ENCODE measurements at places on chromosomes 7 and 10. TPM values are rescaled to one million over a fixed set of nuclear protein-coding genes. Genes with fewer than 3 reads are reported as not detected.

DNA sequence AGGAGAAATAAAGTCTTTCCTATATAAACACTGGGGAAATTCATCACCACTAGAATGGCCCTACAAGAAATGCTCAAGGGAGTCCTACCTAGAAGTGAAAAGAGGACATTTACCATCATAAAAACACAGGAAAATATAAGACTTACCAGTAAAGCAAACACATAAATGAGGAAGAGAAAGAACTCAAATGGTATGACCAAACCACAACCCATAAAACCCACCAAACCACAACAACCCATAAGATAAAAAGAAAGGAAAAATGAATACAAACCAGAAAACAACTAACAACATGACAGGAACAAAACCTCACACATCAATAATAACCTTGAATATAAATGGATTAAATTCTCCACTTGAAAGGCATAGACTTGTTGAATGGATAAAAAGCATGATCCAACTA is 71.9 kb upstream of the DIP2C start:
- no peak for DNase-seq

- DNase-seq = no peak
These were observed 201.7 kb downstream of the PLXDC2 start for GRCh38 chr10:20017961-20018360.

The FAM180A gene
- total RNA-seq = not detected

The FAM171A1 gene
- total RNA-seq = 5.1 TPM

The KEL gene
- 0.45 TPM for total RNA-seq

- no peak for DNase-seq
These were observed 143.9 kb downstream of the RAPGEF5 start for GRCh38 chr7:22213081-22213480.

- DNase-seq = no peak
These were observed 253.2 kb upstream of the SMIM30 start for GRCh38 chr7:113371416-113372043.

DNA sequence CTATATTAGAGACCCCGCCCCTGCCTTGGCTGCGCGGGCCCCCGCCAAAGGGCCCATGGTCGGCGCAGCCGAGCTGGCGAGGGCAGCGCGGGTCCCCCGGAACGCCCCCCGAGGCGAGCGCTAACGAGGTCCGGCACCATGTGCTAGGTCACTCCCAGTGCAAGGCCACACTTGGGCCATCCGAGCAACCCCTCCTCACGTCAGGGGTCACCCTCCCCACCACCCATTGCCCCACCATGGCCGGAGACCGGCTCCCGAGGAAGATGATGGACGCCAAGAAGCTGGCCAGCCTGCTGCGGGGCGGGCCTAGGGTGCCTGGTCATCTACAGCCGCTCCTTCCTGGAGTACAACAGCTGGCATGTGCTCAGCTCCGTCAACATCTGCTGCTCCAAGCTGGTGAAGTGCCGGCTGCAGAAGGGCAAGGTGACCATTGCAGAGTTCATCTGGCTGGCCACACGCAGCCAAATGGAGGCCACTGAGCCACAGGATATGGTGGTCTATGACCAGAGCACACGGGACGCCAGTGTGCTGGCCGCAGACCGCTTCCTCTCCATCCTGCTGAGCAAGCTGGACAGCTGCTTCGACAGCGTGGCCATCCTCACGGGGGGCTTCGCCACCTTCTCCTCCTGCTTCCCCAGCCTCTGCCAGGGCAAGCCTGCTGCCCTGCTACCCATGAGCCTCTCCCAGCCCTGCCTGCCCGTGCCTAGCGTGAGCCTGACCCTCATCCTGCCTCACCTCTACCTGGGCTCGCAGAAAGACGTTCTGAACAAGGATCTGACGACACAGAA is 12.4 kb upstream of the SEC24C start:
- no peak for DNase-seq

The VPS37D gene
- 0.87 TPM for total RNA-seq

DNA sequence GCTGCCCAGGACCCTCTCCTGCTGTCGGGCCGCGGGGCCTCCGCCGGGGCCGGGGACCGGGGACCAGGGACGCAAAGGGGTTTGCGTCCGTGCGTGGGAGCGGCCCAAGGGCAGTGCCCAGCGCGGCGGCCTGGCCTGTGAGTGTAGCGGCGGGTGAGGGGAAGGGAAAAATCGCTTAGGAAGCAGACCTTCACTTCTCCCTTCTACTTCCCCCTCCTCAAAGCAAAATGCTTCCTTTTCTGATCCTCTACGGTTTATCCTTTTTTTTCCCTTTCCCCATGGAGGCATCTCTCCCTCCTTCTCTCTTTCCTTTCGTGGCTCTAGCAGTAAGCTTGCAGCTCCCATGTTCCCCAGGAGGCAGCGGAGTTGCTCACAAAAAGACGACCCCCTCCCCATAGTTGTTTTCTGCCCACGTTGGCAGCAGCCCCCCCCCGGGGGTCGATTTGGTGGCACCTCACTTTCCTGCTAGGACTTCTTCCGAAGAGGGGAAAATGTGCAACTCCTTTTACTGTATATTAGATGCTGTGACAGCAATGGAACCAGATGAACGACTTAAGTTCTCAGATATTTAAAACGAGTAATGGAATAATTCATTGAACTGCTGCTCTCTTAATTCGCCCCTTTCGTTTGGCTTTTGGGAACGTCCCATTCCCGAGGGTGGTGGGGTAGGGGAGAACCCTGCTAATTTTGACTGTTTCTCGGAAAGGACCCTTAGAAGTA is 724 bp downstream of the CAPZA2 start:
- DNase-seq = peak; percentile 13

The ETV1 gene
- total RNA-seq = 0.18 TPM

DNA sequence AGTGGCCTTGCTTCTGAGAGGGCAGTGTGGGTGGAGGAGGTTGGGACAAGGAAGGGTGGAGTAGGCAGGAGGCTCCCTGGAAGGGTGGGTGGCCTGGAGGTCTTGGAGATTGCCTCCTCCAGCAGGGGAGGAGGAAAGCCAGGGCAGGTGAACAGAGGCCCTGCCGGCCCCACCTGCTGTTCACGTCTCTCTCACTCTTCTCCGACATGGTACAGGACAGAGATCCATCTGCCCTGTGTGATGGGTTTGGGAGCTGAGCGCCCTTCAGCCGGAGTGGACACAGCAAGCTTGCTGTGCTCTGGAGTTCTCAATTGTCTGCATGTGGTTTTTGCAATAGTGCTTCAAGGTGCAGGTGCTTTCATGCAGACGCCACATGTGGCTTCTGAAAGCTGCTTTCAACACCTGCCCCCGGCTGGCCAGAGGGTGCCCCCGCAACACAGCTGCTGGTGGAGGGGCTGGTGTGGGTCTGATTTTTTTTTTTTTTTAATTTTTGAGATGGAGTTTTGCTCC is 82.8 kb upstream of the GNA12 start:
- no peak for DNase-seq

- DNase-seq = no peak
These were observed 177.5 kb downstream of the WNT2 start for GRCh38 chr7:117145333-117145732.

DNA sequence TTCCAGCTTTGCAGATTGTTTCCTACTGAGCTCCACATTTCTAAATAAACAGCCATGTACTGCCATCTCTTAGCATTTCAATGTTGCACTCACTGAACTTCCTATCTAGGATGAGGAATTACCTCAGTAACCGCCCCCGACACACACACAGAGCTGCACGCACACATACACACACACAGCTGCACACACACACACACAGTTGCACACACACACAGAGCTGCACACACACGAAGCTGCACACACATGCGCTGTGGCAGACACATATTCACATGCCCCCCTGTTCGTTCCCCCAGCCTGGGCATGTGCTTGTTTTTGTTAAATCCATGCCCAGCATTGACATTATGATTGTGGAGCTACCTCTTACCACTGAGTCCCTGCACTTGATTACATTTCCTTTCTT is 39.6 kb upstream of the CNPY1 start:
- no peak for DNase-seq

DNA sequence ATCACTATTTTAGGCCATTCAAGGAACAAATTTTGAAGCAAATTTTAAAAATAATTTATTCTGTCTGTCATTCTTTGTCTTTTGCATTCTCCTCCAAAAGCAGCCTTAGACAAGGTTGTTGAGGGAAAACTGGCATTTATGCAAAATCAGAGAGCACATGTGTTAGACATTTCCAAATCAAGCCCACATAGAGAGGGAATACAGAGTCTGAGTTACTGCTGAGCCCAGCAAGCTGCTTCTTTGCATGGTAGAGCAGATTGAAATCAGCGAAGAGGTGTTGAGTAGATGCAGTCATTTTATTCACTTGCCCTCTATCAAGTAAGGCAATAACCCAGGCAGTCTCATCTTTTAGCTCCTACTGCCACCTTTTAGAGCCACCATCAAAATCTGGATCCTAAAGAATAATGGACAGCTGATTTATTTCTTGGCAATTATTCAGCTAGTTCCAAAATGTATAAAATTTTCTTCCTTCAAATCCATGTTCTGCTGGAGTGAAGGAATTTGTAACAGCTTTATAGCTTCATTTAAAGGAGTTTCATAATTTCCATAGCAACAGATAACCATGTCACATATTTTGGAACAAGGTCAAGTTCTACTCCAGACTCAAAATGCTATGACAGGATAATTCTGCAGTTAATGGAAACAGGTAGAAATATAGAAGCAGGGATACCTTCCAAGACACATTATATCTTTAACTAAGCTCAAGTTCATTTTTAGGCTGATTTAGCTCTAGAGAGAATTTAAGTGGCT is 7.3 kb upstream of the PCDH15 start:
- no peak for DNase-seq

The GPER1 gene
- 0.18 TPM for total RNA-seq

The FBXL13 gene
- total RNA-seq = 1.4 TPM

DNA sequence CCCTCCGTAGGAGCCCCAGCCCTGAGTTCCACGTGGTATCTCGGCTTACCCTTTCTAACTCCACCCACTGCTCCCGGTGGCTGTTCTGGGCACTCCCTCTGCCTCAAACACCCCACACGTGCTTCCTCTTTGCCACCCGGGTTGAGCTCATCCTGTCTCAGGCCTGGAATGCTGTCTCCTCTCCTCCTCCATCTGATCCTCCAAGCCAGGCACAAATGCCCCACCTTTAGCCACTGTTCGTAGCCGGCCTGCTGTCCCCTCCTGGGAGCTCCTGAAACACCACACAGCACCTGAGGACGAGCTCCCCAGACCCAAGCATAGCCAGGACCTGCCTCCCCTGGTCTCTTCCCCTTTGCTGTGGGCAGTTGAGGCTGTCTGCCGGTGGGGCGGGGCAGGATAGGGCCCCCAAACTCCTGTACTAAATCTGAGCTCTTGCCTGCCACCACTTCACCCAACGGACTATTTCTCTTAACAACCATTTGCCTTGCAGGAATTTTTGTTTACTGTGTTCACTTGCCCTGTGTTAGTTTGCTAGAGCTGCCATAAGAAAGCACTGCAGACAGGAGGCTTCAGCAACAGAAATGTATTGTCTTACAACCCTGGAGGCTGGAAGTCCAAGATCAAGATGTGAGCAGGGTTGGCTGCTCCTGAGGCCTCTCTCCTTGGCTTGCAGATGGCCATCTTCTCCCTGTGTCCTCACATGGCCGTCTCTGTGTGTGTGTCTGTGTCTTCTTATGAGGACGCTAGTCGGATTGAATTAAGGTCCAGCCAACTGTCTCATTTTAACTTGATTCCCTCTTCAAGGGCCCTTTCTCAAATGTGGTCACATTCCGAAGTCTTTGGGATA is 58.3 kb upstream of the SHH start:
- no peak for DNase-seq

DNA sequence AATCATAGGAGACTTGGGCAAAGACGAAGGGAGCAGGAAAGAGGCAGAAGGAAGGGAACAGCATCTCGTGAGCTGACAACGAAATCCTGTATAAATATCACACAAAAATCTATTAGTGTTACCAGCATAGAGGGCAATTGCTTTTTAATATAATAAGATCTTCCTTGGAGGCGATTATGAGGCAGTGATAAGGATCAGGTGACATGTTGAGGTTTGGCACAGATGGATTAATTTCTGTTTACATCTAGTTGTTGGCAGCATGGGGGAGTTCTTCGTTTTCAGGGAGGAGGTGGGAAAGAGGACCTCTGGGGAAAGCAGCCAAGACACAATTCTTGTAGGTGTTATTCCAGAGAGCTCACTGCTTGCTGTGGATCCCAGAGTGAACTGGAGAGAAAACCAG is 163.8 kb downstream of the PLXNA4 start:
- DNase-seq = no peak
